IMR-90 (cell line): ENCODE measurements at places on chromosomes 11 and 22. TPM values are rescaled to one million over a fixed set of nuclear protein-coding genes. Genes with fewer than 3 reads are reported as not detected.

- peak; percentile 7 for DNase-seq
- H3K36me3 ChIP-seq: peaks cover 8% of the 10 kb centered on the region; the same call in 1 of the 2 replicates
- no peaks in the 10 kb centered on the region for H3K27me3 ChIP-seq
Measured at GRCh38 chr22:27775087-27775698, 26.4 kb downstream of the MN1 start.

- no peaks in the 10 kb centered on the region for H3K36me3 ChIP-seq
- no peak overlapping the region for H3K4me3 ChIP-seq
- no peaks in the 10 kb centered on the region for H3K27me3 ChIP-seq
- H3K4me1 ChIP-seq: no peaks in the 10 kb centered on the region
- DNase-seq: no peak
Measured at GRCh38 chr11:134666273-134667174, 254.5 kb upstream of the B3GAT1 start.

The EWSR1 gene
- total RNA-seq: 414 and 518 TPM in 2 replicates

The OMP gene
- total RNA-seq: not detected in 2 replicates

The ZBTB44 gene
- 19.4 and 23.3 TPM in 2 replicates for total RNA-seq

DNA sequence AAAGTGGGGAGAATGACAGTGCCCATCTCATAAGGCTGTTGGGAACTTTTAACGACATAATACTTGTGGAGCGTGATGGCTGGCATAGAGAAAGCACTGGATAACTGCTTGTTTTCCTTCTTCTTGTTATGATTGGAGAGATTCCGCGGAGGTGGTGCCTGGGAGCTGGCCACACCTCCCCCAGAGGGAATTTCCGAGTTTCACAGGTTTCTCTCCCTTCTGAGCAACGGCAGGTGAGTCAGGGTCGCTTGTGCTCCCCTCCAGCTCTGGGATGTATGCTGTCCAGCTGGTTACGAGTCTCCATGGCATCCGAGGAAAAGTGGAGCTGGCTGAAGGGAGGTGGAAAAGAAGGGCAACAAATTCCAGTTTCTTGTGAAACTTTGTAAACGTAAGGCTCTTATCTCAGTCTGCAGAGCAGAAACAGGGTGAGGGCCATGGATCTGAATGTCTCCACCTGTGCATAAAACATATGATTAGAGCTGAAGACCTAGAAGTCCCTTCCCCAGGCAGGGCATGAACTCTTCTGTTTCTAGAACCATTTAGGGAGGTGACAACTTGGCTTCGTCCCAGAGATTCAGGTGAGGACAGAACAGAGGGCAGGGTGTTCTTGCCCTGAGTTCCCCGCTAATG is 10.0 kb upstream of the PLET1 start:
- no peaks in the 10 kb centered on the region for H3K36me3 ChIP-seq
- H3K27me3 ChIP-seq: no peaks in the 10 kb centered on the region
- no peak for DNase-seq
- no peak overlapping the region for H3K4me3 ChIP-seq

DNA sequence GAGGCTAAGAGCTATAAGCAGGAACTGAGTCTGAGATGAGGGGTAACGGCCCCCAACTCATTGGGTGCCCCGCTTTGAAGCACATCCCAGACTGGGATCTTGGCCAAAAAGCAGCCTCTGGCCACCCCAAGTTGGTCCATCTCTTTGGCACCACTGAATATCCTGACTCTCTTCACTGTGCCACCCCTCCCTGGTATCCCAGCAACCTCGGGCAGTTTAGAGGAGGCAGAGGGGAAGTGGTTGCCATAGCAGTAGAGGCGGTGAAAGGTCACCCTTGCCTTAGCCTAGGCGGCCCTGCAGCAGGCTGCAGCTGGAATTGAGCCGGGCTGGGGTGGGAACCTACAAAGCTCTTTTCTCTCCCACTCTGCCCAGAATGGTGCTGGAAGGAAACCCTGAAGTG is 1.1 kb downstream of the PELI3 start:
- peaks cover 8% of the 10 kb centered on the region; the same call in 1 of the 2 replicates for H3K4me1 ChIP-seq
- no peak for DNase-seq
- H3K4me3 ChIP-seq: peak overlapping the region; percentile 67
- no peak overlapping the region for H3K27ac ChIP-seq

DNA sequence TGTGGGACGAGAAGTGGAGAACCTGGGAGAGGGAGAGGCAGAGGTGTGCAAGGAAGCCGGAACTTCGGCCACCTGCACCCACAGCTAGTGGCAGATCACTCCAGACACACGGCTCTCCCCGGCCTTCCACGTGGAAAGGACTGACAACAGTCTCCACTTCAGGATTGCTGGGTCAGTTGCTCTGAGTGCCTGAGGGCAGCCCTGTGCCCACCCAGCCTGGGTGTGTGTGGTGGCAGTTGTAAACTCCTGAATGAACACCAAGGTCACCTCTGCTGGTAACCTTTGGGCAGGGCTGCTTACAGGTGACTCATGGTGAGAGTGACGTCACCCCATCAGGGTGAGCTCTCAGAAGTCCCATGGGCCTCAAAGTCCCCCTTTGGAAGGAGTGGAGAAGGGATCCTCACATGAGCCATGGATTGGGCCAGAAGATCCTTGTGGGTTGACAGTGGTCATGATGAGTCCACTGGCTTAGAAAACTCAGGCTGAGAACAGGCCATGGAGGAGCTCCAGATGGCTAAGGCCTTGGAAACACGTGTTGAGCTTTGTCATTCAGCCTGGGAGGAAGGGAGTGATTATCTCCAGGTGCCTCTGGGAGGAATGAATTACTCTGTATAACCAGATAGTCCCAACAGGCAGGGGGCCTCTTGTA is 71.3 kb downstream of the BCR start:
- peaks cover 6% of the 10 kb centered on the region for H3K4me1 ChIP-seq
- no peak overlapping the region for H3K4me3 ChIP-seq
- H3K36me3 ChIP-seq: peaks cover 24% of the 10 kb centered on the region

DNA sequence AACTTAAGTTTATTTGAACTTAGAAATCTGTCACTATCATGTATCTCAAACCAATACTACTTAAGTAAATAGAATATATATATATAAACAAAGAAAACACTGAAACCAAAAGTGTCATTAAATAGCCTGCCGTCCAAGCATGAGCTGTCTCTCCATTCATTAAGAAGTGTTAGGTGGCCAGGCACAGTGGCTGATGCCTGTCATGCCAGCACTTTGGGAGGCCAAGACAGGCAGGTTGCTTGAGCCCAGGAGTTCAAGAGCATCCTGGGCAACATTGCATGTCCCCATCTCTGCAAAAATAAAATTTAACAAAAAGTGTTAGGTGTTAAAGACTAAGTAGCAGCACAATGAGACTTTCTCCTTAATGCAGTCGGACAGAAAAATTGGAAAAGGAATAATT is 14.0 kb downstream of the CD6 start:
- DNase-seq: no peak
- no peak overlapping the region for H3K4me3 ChIP-seq
- H3K27me3 ChIP-seq: peaks cover 32% of the 10 kb centered on the region
- no peaks in the 10 kb centered on the region for H3K36me3 ChIP-seq
- H3K4me1 ChIP-seq: peaks cover 3% of the 10 kb centered on the region

DNA sequence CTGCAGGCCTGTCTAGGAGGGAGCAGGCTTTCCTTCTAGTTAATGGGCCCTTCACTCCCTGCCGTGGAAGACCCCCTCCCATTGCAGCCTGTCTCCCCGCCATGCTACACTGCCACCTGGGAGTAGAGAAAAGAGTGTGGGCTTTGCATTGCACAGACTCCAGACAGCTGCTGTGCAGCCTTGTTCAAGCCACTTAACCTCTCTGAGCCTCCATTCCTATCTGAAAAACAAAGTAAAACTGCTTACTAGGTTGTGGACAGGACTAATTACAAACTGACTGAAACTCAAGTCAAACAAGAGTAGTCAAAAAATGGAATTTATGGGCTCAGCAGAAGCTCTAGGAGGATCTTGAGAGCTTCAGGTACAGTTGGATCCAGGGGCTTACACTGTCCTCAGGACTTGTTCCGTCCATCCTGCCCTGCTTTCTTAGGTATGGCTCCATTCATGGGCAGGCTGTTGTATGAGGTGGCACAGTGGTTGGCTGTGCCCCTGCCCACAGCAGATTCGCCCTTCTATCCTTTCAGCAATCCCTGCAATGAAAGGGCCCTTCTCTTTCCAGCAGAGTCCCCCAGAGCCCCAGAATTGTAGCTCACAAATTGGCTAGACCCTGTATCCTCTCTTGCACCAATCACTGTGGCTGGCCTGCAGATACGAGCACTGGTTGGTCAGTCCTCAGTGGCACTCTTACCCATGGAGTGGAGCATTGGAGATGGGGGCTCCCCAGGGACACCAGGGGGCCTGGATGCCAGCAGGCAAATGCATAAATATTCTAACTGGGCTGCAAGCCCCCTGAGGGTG is 19.6 kb downstream of the PRDM11 start:
- no peak overlapping the region for H3K4me3 ChIP-seq
- no peaks in the 10 kb centered on the region for H3K36me3 ChIP-seq

- no peak overlapping the region for H3K4me3 ChIP-seq
- peak; percentile 70 for DNase-seq
- no peaks in the 10 kb centered on the region for H3K36me3 ChIP-seq
- H3K4me1 ChIP-seq: peaks cover 3% of the 10 kb centered on the region; the same call in 1 of the 2 replicates
- H3K27ac ChIP-seq: no peak overlapping the region
Measured at GRCh38 chr22:30809086-30809485, 114.4 kb downstream of the OSBP2 start.

DNA sequence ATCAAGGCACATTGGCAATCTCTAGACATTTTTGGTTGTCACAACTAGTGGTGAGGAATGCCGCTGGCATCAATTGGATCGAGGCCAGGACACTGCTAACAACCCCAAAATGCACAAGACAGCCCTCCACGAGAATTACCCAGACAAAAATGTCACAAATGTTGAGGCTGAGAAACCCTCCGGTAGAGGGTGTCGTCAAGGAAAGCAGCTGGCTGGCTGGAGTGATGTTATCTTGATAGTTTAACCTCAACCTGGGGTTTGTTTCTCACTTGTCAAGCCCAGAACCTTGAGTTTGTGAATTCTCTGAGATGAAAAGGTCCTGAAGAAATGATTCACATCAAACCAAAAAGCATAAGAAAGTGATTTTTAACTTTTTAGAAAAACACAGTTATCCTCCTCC is 21.1 kb upstream of the TMPRSS13 start:
- no peak overlapping the region for H3K27ac ChIP-seq
- no peak overlapping the region for H3K4me3 ChIP-seq
- no peaks in the 10 kb centered on the region for H3K4me1 ChIP-seq
- H3K27me3 ChIP-seq: peaks cover 5% of the 10 kb centered on the region
- no peak for DNase-seq
- H3K36me3 ChIP-seq: no peaks in the 10 kb centered on the region

The PLAAT2 gene
- not detected in 2 replicates for total RNA-seq

The OR2AG2 gene
- 0.28 and 0.54 TPM in 2 replicates for total RNA-seq

The GPR83 gene
- under 0.01 TPM in 2 replicates for total RNA-seq

DNA sequence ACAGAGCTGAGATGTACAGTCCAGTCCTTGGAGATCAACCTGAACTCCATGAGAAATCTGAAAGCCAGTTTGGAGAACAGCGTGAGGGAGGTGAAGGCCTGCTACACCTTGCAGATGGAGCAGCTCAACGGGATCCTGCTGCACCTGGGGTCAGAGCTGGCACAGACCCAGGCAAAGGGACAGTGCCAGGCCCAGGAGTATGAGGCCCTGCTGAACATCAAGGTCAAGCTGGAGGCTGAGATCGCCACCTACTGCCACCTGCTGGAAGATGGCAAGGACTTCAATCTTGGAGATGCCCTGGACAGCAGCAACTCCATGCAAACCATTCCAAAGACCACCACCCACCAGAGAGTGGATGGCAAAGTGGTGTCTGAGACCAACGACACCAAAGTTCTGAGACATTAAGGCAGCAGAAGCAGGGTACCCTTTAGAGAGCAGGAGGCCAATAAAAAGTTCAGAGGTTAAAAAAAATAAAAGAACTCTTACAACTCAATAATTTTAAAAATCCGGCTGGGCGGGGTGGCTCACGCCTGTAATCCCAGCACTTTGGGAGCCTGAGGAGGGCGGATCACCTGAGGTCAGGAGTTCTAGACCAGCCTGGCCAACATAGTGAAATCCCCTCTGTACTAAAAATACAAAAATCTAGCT is 69.9 kb upstream of the RTL6 start:
- H3K36me3 ChIP-seq: no peaks in the 10 kb centered on the region
- peak; percentile 39 for DNase-seq
- no peaks in the 10 kb centered on the region for H3K4me1 ChIP-seq
- H3K27me3 ChIP-seq: no peaks in the 10 kb centered on the region

The GLYATL1 gene
- total RNA-seq: 0.54 and 0.56 TPM in 2 replicates

- DNase-seq: no peak
- no peak overlapping the region for H3K4me3 ChIP-seq
- H3K36me3 ChIP-seq: peaks cover 1% of the 10 kb centered on the region; the same call in 1 of the 2 replicates
- H3K27ac ChIP-seq: no peak overlapping the region
Measured at GRCh38 chr22:19876314-19876940, 21.8 kb upstream of the GNB1L start.

The MYBPC3 gene
- total RNA-seq: not detected in 2 replicates

The TTC36 gene
- total RNA-seq: not detected in 2 replicates

The BACE1 gene
- 27.6 and 29.2 TPM in 2 replicates for total RNA-seq

The CBX7 gene
- total RNA-seq: 0.56 and 0.90 TPM in 2 replicates

The SLC2A11 gene
- 2.8 and 3.2 TPM in 2 replicates for total RNA-seq

- no peak overlapping the region for H3K27ac ChIP-seq
- no peaks in the 10 kb centered on the region for H3K4me1 ChIP-seq
- H3K36me3 ChIP-seq: no peaks in the 10 kb centered on the region
- peak; percentile 1 for DNase-seq
- peaks cover 43% of the 10 kb centered on the region for H3K27me3 ChIP-seq
Measured at GRCh38 chr11:11010624-11011127, 152.8 kb upstream of the ZBED5 start.

The MUC15 gene
- total RNA-seq: not detected in 2 replicates

The PNPLA5 gene
- 0.18 TPM in 1 of 2 replicates, not detected in the other for total RNA-seq

DNA sequence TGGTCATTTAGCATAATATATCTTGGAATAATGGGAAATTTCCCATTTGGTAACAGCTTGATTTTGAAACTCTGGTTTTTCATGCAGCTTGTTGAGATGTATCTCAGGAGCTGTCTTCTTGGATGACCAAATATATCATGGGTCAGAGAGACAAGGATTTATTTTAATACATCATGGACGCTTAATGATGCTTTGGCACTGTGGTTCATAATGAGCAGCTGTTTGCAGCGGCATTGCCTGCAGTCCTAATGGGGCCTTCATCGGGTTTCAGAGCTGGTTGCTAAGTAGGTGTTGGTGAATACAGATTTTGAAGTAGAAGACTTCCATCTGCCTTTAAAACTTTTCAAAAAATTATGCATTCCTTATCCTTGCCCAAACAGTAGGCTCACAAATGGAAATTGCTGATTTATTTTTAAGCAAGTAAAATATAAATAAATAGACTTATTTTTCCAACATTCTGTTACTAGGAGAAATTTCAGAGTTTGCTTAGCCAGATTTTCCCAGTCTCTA is 389.5 kb upstream of the FAT3 start:
- no peaks in the 10 kb centered on the region for H3K27me3 ChIP-seq
- H3K36me3 ChIP-seq: no peaks in the 10 kb centered on the region
- H3K4me3 ChIP-seq: no peak overlapping the region
- H3K27ac ChIP-seq: no peak overlapping the region
